ENCODE measurements at places on chromosomes 3 and 15.

GRCh38 chr3:38382506-38383080 lies 36.0 kb downstream of the XYLB start:
- DNase-seq = no peak

GRCh38 chr3:58521917-58522631 lies 14.9 kb downstream of the ACOX2 start:
- DNase-seq = no peak

GRCh38 chr3:131374741-131375140 lies 6.8 kb upstream of the NUDT16 start:
- no peak for DNase-seq

DNA sequence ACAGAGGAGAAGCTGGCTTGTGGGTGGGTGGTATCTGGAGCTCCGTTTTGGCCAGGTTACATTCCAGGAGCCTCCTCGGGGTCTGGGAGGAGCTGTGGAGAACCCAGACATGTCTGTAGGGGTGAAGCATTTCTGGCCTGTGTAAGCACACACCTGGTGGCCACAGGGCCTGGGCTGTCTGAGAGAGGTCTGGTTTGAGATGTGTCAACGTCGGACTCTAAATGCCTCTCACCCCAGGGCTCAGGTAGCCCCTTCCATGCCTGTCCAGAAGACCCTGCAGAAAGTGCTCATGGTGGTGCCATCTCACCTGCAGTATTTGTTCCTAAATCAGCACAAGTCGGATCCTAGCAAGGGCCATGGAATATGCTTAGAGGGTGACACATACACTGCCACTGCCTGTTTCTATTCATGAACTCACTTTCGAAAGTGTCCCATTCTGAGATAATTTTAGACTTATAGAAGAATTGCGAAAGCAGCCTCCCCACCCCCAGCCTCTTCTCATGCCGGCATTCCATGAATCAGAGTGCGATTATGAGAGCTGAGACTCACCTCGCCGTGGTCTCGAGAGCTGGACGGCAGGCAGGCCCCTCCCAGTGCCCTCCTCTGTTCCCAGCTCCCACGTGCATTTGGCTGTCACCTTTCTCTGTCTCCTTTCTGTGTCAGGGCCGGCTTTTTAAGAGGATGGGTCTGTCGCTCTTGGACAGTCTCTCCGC lies 63.7 kb downstream of the KLF15 start:
- no peak for DNase-seq

DNA sequence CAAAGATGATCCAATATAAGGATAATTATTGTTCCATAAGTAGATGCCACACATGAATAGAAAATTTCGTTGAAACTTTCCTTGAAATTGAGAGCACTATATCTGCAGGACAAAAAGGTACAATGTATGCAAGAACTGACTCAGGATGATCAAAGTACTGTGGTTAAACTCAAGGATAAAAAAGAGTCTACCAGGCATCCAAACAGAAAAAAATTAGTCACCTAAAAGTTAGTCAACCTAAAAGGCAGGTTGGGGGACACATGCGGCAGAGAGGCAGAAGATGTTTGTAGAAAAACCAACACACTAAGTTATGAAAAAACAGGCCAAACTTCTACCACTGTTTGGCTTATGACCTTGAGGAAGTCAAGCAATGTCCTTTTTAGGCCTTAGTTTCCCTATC lies 68.7 kb downstream of the GSK3B start:
- DNase-seq = no peak

GRCh38 chr3:172009803-172010202 lies 29.6 kb upstream of the FNDC3B start:
- no peak for DNase-seq

GRCh38 chr3:65078748-65079147 lies 390.9 kb upstream of the ADAMTS9 start:
- no peak for DNase-seq

DNA sequence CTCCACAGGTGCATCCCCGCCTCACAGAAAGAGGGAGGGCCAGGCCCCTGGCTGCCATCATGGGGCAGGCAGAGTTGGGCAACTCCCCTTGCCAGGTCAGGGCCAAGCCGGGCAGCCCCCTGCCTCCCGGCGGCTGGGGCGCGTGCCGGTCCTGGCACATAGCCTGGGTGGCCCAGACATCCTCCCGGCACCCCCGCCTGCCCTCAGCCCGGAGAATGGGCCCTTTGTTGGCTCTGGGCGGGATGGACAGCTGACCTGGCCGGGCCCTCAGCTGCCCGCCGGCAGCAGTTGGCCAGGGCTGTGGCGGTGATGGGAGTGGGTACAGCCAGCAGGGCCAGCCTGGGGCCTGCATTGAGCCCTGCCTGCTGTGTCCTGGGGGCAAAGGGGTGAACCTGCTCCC lies 16.5 kb downstream of the PLXNA1 start:
- DNase-seq = no peak

- no peak for DNase-seq
Measured at GRCh38 chr15:45903283-45903682, 268.5 kb downstream of the SQOR start.

DNA sequence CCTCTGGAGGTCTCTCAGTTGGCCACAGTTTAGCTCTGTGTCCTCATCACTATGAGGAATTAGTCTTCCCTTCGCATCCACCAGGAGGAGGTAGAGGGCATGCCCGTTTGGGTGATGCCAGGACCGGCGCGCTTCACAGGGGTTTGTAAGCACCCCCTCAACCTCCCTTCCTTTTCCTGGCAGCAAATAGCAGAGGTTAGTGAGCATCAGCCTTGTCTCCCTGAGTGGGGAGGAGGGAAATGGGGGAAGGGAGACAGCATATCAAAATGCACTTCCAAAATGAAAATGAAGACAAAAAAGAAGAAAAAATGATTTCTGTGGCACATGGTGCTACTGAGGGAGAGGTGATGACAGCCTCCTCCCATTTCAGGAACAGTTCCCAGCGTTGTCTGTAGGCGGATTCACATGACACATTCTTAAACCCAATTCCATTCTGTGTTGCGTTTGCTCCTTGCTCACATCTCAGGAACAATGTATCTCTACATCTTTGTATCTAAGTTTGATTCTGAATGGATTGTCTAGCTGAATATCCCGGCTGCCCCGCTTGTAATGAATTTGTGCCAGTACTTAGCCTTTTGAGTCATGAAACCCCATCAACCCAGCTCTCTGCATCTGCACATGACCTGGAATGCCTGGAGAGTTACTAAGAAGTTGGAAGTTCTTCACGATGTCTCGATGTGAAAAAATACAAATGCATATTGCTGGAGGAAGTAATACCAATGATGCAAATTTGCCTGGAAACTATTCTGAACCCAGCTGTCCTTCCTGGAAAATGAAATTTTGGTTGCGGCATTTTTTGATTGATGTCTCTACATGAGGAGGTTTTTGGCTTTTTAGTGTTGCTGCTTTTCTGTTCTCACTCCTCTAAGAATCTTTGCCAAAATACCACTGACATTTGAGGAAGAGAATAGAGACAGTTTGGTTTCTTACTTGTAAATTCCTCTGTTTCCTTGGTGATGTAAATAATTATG lies 45.2 kb downstream of the TYRO3 start:
- peak; percentile 55 for DNase-seq

Data from activated gamma-delta T cell treated with Interleukin-2 at 50 U/mL for 16 hours (primary cell).